ENCODE measurements at places on chromosomes 5 and 9.
A peak's percentile ranks its signal among the peaks of the same experiment; 100 is the strongest.

- no peak for DNase-seq
Measured at GRCh38 chr5:97119007-97119390, 23.4 kb downstream of the LIX1 start.

GRCh38 chr5:1520791-1521453 is 2.8 kb downstream of the LPCAT1 start:
- no peak for DNase-seq

- DNase-seq = no peak
Measured at GRCh38 chr5:60634051-60634450, 65.9 kb downstream of the DEPDC1B start.

- DNase-seq = no peak
Measured at GRCh38 chr5:126931963-126932660, 98.2 kb downstream of the MARCHF3 start.

- DNase-seq = no peak
Measured at GRCh38 chr5:1190837-1191239, 10.6 kb upstream of the SLC6A19 start.

GRCh38 chr5:515273-515836 is 8.9 kb downstream of the SLC9A3 start:
- no peak for DNase-seq

DNA sequence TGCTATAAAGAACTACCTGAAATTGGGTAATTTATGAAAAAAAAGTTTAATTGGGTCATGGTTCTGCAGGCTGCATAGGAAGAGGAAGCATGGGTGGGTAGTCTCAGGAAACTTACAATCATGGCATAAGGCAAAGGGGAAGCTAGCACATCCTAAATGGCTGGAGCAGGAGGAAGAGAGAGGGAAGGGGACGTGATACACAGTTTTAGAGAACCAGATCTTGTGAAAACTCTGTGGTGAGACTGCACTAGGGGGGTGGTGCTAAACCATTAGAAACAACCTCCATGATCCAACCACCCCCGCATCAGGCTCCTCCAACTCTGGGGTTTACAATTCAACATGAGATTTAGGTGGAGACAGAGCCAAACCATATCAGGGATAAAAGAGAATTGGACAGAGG is 624.2 kb downstream of the PRR16 start:
- no peak for DNase-seq

DNA sequence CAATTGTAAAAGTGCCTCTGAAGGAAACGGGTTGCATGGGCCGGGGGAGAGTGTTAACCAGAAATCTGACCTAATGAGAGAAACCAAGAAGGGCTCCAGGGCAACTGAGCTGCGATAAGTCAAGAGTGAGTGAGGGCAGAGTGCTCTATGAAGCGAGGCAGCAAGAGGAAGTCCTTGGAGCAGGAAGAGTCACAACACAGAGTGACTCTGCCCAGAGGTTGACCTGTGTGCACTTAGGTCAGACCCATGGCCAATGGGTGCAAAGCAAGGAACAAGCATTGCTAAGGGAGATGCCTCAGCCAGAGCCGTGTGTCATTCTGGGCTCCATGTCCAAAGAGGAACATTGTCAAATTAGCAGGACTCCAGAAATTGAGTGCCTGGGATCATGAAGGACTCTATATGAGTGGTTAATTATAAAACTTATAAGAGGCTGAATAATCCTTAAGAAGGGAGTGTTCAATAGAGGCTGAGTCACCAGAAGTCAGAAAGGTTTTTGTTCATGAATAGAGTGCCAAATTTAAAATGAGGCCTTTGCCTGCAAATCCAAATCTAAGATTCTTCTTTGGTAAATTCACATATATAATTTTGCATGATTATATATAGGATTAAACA is 438.5 kb downstream of the MED10 start:
- no peak for DNase-seq

DNA sequence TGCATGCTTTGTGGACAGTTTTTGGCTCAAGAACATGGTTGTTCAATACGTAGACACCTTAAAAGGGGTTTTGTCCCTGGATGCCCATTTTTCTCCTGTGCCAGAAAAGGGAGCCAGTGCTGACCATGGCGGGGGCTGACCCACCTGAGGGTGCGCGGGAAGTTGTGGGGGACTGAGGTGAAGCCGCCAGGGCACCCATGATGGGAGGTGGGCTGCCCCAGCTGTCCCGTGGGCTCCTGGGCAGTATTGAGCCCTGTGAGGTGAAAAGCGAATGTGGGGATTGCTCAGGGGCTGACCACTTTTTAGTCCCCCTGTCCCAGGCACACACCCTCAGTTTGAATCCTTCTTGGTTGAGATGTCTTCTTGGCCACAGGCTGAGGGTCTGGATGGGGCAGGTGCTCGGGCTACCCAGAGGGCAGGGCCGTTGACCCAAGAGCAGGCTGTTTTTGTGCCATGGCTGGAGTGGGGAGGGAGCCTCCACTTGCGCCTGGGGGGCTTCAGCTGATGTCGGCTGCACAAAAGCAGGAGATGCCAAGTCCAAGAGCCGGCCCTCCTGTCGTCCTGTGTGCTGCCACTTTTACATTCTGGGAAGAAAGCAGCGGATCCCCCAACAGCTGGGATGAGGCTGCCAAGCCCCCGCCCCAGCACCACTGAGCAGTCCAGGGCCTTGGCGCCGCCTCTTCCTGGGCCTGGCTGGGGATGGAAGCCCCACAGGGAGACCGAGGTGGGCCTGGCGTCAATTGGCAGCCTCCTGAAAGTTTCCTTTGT is 120.1 kb downstream of the WNK2 start:
- no peak for DNase-seq

DNA sequence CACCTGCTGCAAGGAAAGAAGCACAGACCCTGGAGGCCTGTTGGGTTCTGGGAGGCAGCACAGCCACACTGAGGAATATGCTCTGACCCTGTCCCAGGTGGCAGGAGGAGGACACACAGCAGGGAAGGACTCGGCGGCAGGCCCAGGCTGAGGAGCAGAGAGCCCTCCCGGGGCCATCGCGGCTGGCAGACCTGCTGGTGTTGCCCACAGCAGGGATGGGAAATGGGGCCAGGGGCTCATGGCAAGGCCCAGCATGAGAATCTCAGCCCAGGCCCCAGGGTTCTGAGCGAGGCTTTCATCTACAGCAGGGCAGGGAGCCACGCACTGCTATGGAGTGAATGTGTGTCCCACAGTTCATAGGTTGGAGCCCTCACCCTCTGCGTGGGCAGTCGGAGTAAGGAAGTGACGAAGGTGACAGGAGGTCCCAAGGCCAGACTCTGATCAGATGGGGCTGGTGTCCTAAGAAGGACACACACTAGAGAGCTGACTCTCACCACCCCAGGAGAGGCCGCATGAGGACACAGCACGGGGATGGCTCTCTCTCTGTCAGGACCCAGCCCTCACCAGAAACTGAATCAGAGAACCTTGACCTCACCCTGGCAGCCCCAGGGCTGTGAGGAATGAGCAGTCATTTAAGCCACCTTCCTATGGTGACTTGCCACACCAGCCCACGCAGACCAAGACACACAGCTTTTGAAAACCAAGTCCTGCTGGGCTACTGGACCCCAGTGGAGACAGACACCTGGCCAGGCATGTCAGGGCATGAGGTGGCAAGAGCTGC is 10.3 kb upstream of the GPSM1 start:
- DNase-seq = no peak

- DNase-seq = no peak
Measured at GRCh38 chr9:128243215-128244018, 32.4 kb downstream of the GOLGA2 start.

DNA sequence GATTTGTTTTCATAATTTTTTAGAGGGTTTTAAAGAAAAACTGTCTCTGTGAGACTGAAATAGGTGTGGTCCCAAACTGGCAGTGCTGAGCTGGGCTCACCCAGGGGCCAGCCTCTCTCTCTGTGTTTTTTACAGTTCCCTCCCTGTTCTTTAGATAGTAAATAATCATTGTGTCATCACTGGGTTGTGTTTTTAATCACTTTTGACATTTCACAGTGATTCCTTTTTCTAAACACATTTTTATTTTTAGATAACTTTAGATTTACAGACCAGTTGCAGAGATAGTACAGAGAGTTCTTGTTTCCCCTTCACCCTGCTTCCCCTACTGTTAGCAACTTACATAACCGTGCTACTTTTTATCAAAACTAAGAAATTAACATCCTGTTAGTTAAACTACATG is 44.4 kb downstream of the MAP1B start:
- DNase-seq = no peak

GRCh38 chr9:78112406-78112805 is 80.8 kb upstream of the GNAQ start:
- DNase-seq = no peak

DNA sequence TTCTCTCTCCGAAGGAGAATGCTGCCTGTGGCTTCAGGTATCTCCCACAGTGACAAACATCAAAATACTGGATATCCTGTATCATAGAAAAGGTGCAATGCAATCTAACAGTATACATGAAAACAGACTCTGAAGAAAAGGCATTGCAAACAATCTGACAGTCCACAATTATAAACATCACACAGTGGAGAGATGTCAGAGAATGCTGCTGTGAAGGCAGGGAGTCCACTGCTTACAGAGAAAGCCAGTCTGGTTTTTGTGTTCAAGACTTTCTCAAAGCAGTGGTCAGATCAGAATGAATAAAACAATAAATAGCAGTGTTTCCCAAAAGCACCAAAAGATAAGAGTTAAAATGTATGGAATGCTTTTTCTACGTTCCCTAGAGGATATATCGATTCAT is 28.7 kb downstream of the TTC23L start:
- no peak for DNase-seq

DNA sequence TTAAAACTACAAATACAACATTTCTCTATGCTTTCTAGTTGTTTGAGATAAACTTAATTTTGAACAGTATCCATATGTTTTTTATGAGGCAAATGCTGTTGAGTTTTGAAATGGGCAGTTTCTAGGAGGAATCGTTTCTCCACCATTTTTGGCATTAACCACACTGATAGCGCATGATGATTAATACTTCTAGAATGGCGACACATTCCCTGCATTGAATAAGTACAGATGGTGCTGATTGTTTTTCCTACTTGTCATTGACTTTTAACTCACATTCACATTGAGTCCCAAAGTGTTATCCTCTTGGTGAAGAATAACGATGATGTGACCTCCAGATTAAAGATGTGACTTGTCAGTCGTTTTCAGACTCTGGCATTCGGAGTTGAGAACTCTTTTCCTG is 6.5 kb upstream of the CCDC192 start:
- DNase-seq = no peak

DNA sequence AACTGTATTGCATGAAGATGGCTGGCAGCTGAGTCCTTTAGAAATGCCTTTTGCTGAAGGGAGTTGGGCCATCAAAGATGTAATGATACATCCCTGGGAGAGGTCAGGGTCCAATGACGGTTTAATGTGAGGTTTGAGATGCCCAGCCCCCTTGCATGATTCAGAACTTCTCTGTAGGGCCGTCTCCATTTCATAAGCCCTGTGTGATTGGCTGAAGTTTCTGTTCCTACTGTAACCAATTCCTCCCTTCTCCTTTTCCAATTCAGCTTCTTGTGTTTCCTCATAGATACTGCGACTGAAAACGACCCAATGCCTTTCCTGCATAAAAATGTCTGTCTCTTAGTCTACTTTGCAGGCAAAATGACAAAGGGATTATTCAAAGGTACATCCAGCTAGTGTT is 47.9 kb upstream of the ST8SIA4 start:
- no peak for DNase-seq

GRCh38 chr9:33465596-33466564 is 7.8 kb downstream of the NOL6 start:
- no peak for DNase-seq

GRCh38 chr5:91419571-91420537 is 36.7 kb upstream of the ARRDC3 start:
- peak; percentile 60 for DNase-seq

GRCh38 chr9:100125236-100125635 is 26.2 kb downstream of the INVS start:
- no peak for DNase-seq

DNA sequence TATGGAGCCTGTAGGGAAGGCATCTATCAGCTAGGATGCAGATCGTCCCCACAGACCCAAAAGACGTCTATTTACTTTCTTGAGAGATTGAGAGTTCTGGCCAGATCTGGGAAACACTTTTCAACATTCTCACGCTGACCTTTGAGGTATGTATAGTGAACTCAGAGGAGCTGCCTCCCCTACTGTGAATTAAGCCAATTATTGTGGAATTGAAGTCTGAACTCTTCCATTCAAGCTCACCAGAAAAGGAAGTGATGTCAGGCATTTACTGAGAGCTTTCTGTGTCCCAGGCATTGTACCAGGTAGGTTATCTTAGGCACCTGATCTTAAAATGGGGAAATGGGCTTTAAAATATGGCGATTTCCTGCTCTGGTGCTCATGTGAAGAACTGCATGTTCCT is 136.5 kb downstream of the SV2C start:
- no peak for DNase-seq

GRCh38 chr9:95727947-95728520 is 147.5 kb upstream of the ERCC6L2 start:
- no peak for DNase-seq

GRCh38 chr5:40202814-40203440 is 476.8 kb upstream of the PTGER4 start:
- DNase-seq = no peak

DNA sequence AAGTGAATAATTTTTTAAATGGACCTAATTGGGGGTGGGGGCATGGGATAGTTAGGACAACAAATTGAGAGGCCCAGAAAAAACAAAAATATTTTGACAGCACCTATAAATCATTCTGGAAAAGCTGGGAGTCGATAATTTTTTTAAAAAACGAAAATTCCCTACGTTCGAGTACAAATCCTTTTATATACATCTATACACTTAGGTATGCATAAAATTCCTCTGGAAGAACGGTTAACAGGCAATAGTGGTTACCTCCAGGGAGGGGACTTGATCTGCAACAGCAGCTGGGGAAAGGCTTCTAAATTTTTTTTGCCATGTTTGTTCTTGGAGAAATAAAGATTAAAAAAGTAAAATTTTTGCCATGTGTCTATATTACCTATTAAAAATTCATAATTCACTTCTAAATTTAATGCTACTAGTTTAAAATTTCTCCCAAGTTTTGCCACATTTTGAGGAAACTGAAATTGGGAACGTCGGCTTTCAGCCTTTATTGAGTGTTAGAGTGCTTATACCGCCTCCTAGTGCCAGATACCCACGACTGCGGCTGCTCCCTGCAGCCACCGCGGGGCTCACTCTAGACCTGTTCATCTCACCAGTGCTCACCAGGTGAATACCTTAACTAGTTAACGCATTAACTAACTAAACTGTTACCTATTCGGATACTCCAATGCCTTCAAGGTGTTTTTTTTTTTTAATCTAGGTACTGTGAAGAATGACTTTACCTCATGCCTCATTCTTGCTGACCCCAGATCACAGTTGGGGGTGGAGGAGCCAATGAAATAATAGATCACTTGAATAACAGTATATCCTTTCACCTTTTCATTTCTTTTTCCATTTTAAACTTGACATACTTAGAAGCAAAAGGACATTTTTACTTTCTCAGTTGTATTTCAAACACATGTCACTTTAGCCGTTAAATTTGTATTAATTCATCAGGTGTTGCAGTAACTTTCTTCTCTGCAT is 1.8 kb upstream of the BHMT start:
- DNase-seq = no peak
